ENCODE measurements at places on chromosomes 7 and 10.

DNA sequence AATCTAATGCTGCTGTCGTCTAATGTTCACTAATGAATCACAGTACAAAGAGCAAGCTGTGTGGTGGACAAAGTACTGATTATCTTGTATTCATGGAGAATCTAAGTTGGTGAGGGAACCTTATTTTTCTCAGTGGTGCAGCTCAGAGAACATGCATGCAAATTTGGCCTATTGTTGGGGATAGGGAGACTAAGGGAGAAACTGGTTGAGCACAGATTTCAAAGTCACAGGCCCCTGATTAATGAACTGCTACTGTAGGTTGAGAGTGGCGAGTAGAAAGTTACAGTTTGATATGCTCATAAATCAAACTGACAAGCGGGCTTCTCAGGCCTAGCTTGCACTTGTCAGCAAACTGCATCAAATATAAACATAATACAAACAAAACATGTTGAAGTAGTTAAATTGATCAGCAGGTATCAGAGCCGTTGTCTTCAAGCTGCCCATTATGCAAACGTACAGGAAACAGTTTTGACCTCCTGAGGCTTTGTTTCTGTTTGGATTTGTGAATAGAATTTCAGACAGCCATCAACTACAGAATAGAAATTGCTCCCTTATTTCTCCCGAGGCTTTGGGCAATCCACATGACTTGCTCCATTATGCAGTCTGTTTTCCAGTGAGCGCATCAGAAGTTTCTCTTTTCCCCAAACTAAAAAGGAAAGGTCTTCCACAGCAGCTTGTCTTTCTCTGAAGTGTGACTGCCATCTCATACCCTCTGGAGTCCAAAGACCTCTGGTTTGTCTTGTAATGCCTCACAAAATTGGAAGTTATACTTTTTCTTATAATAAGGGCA is 215.8 kb downstream of the FOXP2 start:
- DNase-seq: no peak

- no peak for DNase-seq
Observed at GRCh38 chr7:44145969-44146911, 5.1 kb upstream of the MYL7 start.

DNA sequence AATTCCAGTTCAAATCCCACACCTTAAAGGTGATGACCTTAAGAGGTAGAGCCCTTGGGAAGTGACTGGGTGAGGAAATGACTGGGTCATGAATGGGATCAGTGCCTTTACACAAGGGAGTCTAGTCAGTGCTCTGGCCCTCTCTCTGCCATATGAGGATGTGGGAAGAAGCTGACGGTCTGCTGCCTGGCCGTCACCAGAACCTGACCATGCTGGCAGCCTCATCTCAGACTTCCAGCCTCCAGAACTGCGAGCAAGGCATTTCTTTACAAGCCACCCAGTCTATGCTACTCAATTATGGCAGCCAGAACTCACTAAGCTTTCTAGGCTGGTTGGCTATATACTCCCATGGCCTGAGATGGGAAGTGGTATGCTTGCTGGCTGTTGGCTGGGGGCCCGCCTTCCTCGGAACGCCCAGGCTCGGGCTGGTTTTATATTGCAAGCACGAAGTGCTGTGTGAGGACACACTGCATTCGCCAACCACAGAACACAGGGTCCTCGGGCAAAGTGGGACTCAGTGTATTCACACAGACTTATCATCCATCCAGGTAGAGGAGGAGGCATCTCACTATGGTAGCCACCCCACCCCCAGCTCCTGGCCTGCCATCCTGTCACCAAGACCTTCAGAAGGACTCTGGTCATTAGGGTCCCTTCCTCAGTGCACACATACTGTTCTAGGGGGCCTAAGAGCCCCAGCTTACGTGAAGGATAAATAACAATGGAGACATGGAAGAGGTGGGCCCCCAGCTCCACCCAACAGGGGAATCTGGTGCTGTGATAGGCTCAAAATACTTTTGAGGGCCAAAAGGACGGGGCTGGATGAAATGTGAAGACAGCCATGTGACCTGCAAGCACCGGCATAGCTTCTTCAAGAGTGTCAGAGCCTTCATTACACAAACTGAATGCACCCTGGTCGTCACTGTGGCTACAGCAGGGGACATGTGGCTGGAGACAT is 49.0 kb downstream of the ZRANB1 start:
- no peak for DNase-seq

DNA sequence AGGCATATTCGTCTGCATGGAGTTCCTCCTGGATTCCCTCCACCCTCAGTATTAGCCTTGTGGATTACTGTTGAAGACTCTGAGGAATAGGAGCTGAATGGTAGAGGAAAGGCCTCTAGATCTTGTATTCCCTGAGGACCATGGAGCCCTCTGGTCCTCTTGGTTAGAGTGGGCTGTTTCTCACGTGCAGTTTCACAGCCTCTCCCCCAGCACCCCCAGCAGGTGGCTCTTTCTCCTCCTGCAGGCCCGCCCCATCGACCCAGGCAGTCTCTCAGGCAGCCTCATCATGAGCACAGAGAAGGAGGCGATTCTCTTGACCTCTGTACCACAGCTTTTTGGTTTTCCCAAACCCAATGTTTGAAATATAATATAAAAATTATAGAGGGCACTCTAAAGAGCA is 102.0 kb downstream of the WNT2 start:
- no peak for DNase-seq

DNA sequence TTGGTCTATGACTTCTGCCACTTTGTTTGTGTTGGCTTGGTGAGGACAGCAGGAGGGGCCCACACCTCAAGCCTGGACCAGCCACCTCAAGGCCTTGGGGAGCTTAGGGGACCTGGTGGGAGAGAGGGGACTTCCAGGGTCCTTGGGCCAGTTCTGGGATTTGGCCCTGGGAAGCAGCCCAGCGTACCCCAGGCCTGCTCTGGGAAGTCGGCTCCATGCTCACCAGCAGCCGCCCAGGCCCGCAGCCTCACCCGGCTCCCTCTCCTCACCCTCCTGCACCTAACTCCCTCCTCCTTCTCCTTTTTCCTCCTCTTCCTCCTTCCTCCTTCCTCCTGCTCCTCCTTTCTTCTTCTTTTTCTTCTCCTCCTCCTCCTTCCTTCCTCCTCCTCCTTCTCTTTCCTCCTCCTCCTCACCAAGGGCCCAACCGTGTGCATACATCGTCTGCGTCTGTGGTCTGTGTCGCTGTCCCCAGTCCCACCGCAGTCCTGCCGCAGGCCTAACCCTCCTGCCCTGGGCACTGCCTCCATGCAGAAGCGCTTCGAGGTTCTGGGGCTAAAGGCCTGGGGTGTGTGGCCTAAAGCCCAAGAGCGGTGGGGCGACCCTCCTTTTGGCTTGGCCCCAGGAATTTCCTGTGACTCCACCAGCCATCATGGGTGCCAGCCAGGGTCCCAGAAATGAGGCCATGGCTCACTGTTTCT is 5.3 kb downstream of the EN2 start:
- no peak for DNase-seq

GRCh38 chr10:95767884-95768556 is 12.1 kb downstream of the ENTPD1 start:
- DNase-seq: no peak

- no peak for DNase-seq
Observed at GRCh38 chr10:83934641-83935338, 204.5 kb upstream of the GHITM start.

GRCh38 chr10:113443141-113443925 is 109.5 kb upstream of the HABP2 start:
- no peak for DNase-seq

DNA sequence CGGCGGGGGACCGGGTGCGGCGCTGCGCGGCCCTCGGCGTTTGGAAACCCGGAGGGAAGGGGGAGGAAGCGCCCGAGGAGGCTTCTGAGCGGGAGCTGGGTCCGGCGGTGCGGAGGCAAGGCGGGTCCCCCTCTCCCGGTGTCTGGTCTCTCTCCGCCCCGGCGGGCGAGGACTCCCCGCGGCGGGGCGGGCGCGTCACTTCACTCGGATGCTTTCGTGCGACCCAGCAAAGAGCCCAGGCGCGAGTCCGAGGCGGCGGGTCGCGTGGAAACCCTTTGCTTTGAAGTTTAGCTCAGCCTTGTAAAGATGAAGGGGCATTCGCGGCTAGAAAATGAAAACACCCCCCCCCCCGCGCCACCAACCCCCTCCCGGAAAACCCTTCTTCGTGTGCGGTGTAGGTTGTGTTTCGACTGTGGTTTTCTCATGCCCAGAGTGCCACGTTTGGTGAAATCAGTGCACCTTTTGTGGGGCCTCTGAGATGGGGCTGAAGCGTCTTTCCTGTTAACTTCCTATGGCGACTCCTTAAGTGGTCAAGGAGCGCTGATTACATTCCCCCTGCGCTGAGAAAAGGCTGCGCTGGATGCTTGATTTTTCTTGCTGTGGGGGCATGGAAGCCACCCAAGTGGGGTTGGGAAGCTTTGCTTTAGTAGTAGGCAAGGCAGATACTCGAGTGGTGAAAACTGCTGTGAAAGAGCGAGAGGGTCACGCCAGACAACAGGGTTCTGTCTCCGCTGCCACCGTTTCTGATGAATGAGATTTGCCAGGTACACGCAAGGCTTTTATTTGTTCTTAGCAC is 876 bp downstream of the GNAI1 start:
- DNase-seq: no peak

DNA sequence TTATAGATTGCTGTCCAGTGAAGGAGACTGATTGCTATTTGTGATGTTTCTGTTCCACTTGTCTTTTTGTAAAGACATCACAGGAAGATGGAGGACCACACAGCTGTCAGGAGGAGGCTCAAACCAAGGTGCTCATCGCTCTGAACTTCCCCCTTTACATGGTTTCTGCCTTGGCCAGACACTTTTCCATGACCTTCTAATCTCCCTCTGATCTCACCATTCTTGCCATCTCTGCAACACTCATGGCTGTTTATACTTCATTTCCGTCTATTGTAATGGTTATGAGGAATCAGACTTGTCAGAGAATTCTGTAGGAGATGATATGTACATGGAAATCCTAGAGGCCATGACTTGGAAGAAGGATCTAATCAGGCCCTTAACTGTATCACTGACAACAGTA is 1.7 kb upstream of the TAS2R5 start:
- DNase-seq: no peak
